Activated CD8-positive, alpha-beta memory T cell treated with anti-CD3 and anti-CD28 coated beads, Interleukin-2, amount 10 ng/mL, durations not matched to agents 7 days and 5 days (primary cell): ENCODE measurements at places on chromosomes 2 and 18. TPM values are rescaled to one million over a fixed set of nuclear protein-coding genes. Genes with fewer than 3 reads are reported as not detected.

The NCKAP5 gene
- total RNA-seq: not detected

The CCDC141 gene
- total RNA-seq: 8.8 TPM

The LYG1 gene
- 0.98 TPM for total RNA-seq

The ANKRD29 gene
- total RNA-seq: not detected

The PLCD4 gene
- 0.53 TPM for total RNA-seq

The TM4SF20 gene
- total RNA-seq: not detected

The GCKR gene
- total RNA-seq: not detected

The GGCX gene
- total RNA-seq: 26.0 TPM

The TRIM43 gene
- 0.23 TPM for total RNA-seq

The CDH7 gene
- not detected for total RNA-seq

The KCNG2 gene
- total RNA-seq: not detected

The COLEC11 gene
- 0.32 TPM for total RNA-seq

GRCh38 chr2:190579915-190580846 is 45.7 kb upstream of the NEMP2 start:
- DNase-seq: no peak

DNA sequence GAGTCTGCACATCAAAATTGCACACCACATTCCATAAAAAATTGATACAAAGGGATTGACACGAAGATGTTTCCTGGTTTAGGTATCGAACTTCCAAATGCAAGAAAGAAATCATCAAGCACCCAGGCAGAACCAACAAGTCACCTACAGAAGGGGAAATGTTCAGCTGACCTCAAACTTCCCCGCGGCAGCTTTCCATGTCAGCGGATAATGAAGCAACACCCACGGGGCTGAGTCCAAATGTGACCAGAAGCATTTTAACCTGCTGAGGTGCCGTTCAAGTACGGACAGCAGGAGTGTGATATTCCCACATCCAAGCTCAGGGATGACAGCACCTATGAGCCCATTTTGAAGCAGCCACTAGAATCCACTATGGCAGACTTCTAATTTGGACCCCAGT is 124.9 kb downstream of the GALNT14 start:
- no peak for DNase-seq

- DNase-seq: no peak
These were observed 24.7 kb downstream of the COPS7B start for GRCh38 chr2:231810905-231811304.

DNA sequence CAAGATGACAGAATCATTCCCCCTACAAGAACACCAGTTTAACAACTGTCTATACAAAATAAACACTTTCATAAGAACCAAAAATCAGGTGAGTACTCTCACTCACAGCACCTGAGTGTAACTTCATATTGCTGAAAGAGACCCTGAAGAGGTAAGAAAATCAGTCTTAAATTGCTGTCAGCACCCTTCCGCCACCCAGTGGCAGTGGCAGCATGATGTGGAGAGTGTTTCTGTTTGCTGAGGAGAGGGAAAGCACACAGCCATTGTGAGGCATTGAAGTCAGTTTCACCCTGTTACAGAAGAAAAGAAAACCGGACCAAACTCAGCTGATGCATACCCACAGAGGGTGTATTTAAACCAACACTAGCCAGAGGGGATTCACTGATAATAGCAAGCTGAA is 1240.8 kb upstream of the CRIM1 start:
- no peak for DNase-seq

- DNase-seq: no peak
These were observed 13.1 kb downstream of the ZAP70 start for GRCh38 chr2:97726261-97727064.

DNA sequence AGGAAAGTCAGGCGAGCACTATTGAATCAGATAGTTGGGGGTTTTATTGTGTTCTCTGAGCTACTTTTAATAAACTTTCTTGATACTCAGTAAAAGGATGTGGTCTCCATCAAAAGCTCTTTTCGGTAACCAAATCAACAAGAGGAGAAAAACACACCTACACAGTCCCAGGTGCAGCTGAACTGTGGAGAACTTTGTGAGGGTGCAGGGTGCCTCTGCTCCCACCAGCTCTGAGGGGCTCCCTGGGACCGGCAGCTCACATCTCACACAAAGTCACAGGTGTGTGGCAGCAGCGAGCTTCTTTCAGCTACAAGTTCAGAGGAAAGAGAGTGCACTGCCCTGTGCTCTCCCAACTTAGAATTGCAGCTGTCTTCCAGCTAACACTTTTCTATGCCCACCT is 650.4 kb downstream of the RNF144A start:
- DNase-seq: peak; percentile 70

- DNase-seq: no peak
These were observed 419.9 kb downstream of the STK39 start for GRCh38 chr2:167827352-167828097.

DNA sequence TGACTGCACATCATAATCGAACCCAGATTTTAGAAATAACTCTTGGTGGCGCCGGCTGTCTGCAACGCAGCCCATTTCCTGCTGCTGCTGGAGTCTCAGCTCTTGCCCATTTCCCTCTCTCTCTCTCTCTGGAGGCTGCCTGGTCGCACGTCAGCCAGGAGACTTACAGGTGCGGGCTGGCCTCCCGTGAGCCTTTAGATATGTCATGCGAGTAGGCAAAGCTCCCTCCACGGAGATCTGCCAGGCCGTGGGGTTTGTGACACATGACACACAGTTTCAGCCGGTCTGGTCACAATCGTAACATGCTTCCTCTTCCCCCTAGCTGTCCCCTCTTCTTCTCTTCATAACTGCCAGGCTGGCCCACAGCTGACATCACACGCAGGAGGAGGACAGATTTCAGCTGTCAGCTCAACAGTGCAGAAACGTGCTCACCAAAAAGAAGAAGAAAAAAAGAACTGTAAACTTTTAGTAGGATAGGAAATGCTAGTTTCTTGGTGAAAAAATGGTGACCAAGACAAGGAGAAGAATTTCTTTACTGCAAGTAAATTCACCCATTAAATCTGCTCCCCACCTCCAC is 489.3 kb downstream of the ZNF516 start:
- no peak for DNase-seq

DNA sequence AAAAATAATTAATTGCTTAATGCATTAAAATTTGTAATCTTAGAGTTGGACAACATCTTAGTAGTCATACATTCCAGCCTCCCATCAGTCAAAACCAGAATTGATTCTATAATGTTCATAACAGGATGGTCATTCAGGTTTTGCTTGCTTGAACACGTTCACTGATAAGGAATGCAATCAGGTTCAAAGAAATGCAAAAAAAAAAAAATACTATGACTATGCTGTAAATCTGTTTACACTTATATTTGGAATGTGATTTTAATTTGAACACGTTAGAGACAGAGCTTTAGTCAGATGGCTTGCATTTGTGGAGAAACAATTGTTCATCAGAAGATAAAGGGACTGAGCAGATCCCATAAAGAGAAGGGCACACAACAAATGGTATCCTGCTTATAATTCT is 131.3 kb upstream of the UNC80 start:
- no peak for DNase-seq

DNA sequence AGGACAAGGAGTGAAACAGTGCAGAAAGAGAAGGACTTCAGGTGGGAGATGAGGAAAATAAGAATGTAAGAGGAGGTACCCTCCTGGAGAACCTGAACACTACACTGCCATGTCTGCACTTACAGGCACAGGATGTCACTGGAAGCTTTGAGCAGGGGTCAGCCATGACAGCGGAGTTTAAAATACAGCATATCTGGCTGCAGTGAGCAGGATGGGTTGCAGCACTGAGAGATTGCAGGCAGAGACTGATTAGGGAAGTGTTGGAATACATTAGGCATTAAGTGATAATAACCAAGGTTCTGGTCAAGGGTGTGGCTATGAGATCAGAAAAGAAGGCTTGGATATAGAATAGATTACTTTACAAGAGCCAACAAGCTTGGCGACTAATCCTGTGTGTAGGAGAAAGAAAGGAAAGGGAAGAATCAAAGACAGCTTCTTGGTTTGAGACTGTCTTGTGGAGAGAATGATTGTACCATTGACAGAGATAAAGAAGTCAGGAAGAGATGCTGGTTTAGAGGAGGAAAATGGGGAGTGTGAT is 171.1 kb upstream of the RBMS1 start:
- no peak for DNase-seq

GRCh38 chr2:9613291-9613690 is 17.5 kb downstream of the YWHAQ start:
- DNase-seq: no peak

GRCh38 chr18:29164020-29164706 is 987.2 kb upstream of the CDH2 start:
- DNase-seq: no peak

GRCh38 chr18:43061816-43062215 is 53.7 kb downstream of the RIT2 start:
- no peak for DNase-seq

GRCh38 chr2:126408671-126409070 is 247.3 kb upstream of the GYPC start:
- no peak for DNase-seq
